ENCODE measurements at places on chromosomes 4 and X. TPM values are rescaled to one million over a fixed set of nuclear protein-coding genes. Genes with fewer than 3 reads are reported as not detected.
A peak's percentile ranks its signal among the peaks of the same experiment; 100 is the strongest.

- DNase-seq, result no peak
Measured at GRCh38 chrX:3697220-3697684, 16.2 kb downstream of the PRKX start.

CCDC110 gene
- total RNA-seq, result 2.0 TPM

DNA sequence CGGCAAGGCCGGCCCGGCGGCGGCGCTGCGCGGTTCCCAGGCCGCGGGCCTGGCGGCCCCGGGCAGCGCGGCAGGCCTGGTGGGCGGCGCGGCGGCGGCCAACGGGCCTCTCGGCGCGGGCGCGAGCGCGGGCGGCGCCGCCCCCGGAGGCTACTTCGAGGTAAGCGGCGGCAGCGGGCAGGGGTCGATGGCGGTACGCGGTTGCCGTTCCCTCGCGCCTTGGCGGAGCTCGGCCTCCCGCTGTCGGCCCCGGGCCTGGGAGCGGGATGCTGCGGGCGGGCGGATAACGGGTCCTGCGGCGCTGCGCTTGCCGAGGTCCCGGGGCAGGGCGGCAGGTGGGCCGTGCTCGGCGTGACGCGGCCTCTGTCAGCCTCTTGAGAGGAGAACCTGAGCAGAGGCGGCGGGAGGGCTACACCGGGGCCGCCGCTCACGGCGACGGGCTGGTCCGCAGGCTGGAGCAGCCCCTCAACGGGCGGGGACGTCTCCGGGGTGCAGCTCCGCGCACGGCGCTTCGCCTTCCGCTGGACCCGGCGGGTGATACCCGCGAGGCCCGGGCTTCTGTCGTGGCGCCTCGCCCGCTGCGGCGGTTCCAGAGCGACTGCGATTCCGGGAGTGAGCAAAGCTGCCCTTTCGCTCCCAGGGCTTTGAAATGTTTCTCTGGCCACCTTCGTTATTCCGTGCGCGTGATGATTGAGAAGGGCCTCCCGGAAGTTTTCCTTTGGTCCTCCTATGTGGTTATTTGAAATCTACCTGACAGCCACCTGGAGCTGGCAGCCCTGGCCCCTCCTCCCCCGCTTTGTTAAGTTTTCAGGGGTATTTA is 774 bp downstream of the FAM193A start:
- peak; percentile 35 for DNase-seq

SPANXN4 gene
- not detected for total RNA-seq

GRCh38 chr4:15161439-15161838 is 159.2 kb downstream of the CPEB2 start:
- no peak for DNase-seq

DNA sequence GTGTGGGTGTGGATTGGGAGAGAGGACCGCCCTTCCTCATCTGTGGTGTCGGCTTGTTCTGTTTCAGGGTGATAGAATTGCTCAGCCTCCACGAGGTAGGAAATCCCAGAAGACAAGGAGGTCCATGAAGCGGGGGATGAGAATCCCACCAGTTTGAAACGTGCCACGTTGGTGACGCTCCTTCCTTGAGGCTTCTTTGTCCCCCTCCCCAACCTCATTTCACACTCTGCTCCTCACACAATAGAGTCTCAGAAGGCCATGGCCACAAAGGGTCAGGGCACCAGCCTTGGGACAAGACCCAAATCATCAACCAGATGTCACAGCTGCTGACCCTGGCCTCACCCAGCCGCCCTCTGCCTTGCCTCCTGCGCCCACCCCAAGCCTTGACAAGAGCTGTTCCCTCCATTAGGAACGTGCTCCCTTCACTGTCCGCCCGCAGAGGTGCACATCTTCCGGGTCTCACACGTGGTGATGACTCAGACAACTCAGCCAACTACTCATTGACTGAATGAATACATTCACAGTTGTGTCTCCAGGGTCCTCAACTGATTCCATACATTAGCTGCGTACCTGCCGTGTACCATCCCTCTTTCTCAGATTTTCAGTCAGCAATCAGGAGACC is 18.3 kb downstream of the BLOC1S4 start:
- DNase-seq, result no peak

RHOXF2B gene
- total RNA-seq, result not detected

ARSJ gene
- total RNA-seq, result 30.8 TPM

- DNase-seq, result no peak
Measured at GRCh38 chr4:40224432-40224831, 27.6 kb downstream of the RHOH start.

DNA sequence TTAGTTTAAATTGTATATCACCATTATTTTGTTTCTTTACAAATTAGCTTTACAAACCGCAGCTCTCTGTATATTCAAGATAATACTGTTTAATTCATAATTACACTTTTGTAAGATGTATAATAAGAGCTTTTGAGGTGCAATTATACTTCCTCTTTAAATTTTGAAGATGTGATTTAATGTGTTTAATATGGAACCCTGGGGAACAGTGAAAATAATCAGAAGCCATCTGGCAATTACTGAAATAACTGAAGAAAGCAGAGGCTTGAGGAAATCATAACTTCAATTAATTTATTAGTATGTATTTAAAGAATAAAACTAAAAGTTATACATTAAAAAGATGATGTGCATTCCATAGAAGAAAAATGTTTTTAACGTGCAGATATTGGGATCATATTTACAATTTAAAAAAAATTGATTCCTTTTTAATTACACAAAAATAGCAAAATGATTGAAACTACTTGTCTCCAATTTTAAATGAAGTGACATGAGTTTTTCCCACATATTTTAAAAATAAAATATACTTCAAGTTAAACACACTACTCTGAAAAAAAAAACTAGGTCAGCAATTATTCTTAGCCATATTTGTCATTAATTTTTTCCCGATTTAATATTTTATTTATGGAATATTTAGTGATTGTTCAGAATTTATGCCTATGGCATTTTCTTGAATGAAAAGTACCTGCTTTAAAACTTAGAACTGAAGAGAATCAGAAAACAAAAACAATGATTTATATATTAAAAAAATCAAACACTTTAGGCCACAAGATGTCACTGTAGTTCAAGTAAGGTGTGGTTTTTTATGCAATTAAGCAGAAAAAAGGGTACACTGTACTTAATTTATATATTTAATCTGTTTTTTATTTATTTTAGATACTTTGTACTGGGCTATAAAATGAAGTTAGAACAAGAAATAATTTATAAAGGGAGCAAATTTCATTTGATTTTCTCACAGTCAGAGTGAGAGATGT is 942.7 kb upstream of the NDST4 start:
- peak; percentile 6 for DNase-seq

SPANXA2 gene
- total RNA-seq, result not detected

DUX4 gene
- total RNA-seq, result not detected

WDR1 gene
- 331 TPM for total RNA-seq

GTPBP6 gene
- total RNA-seq, result 36.2 TPM

ASMT gene
- not detected for total RNA-seq

Data from fibroblast of lung (primary cell).